ENCODE measurements at places on chromosomes 2 and 18.

DNA sequence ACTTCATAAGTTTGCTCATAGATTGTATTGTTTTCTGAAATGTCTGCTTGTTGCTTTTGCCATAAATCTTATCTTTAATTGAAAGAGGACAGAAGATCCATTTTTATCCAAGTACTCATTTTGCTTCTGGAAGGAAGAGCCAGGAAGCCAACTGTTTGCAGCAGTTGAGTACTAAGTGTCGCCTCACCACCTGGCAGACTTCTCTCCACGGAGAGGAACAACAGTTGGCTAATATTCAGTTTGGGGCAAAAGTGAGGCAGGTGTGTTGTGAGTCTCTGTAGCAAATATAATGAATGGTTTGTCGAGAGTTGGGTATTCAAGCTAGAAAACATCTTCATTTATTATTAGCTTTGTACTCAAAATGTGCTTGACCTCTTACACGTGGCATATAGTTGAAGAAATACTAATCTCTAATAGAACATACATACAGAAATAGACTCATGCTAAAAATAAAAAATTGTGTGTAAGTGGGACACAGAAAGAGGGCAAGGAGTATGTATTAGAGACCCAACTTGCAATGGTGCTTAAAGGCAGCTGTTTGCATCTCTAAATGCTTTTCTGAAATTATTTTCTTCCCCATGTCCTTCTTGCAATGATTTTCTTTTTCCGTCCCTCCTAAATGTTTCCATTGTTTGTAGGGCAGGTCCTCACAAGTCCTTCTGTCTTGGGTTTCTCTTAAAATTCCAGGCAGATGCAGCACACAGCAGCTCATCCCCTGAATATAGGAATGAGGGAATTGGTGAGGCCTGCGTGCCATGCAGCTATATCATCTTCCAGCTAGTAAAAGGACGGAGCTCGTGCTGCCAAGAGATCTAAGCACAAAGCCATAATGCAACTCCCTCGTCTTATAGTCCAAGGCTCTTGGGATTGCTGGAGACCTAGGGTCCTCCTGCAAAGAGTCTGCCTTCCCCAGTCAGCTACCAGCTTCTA, 44.8 kb upstream of the MAP3K20 start:
- no peak for DNase-seq

DNA sequence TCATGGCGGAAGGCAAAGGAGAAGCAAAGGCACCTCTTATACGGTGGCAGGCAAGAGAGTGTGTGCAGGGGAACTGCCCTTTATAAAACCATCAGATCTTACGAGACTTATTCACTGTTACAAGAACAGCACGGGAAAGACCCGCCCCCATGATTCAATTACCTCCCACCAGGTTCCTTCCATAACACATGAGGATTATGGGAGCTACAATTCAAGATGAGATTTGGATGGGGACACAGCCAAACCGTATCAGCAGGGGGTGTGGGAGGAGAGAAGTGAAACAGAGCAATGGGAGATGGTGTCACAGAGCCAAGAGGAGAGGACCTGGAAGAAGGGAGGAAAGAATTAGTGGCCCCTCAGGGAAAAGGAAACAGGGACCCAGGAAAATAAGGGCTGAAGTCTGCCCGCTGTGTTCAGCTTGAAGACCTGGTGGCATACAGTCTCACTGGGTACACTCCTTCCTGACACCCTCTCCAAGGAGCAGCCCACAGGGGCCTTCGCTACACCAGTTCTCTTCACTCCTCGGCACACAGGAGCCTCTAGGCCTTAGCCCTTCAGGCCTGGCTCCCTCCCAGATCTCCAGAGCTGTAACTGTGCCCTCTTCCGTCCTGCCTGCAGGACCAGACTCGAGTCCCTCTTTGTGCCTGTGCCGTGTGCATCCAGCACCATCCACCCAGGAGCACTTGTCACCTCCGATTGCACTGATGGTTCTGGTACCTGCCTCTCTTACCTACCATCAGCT, 262.1 kb downstream of the EIPR1 start:
- no peak for DNase-seq

GRCh38 chr18:70160073-70160678, 45.3 kb downstream of the RTTN start:
- DNase-seq: no peak

DNA sequence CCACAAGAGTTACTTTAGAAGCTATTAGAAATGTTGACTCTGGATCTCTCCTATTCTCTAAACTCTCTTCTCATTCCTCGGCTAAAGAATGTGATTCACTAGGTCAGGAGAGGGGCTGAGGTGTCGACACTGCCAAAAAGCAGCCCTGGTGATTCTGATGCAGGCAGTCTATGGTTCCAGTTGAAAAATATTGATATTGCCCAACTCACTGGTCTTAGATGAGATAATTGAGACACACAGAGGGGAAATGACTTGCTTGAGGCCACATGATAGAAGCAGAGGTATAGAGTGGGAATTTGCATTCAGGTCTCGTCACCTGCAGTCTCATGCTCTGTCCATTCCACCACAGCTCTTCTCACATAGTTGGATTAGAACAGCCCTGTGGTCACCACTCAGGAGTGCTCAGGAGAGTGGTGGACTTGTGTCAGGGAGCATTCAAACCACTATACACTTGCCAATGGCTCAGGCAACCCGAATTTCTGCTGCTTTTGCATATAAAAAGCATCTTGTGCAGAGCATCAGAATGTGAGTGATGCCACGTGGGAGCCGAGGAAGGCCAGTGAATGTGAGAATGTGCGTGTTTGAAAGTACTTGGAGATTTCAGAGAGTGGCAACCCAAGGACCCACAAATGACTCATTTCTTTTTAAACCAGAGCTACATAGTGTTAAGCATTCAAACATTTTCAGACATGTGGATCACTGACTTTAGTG, 65.1 kb upstream of the CTLA4 start:
- DNase-seq: no peak

DNA sequence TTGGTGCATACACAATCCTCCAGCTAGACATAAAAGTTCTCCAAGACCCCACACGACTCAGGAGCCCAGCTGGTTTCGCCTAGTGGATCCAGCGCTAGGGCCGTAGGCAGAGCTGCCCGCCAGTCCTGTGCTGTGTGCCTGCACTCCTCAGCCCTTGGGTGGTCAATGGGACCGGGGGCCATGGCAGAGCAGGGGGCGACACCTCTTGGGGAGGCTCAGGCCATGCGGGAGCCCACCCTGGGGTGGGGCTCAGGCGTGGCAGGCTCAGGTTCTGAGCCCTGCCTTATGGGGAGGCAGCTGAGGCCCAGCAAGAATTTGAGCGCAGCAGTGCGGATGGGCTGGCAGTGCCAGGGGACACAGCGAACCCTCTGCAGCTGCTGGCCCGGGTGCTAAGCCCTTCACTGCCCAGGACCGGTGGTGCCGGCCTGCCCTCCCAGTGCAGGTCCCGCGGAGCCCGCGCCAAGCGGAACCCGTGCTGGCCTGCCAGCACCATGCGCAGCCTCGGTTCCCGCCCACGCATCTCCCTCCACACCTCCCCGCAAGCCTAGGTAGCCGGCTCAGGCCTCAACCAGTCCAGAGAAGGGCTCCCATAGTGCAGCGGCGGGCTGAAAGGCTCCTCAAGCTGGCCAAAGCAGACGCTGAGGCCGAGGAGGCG, 1566.6 kb upstream of the SLC39A10 start:
- DNase-seq: no peak

DNA sequence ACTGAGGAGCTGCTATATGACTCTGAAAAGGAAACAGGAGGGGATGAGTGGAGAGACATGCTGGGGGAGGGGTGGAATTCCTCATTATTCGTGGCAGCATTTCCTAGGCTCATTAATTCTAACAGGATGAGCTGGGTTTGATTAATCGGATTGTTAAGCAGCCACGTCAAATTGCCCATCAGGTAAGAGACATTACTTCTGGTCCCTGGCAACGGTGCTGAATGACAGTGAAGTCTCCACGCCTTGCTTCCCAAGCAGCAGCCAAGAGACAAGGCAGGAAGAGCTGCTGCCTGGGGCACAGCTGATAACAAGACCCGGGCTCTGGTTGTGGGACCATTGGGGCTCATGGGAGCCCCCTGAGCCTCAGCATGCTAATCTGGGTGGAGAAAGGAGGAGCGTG, 86.6 kb downstream of the MARCHF4 start:
- DNase-seq: no peak

DNA sequence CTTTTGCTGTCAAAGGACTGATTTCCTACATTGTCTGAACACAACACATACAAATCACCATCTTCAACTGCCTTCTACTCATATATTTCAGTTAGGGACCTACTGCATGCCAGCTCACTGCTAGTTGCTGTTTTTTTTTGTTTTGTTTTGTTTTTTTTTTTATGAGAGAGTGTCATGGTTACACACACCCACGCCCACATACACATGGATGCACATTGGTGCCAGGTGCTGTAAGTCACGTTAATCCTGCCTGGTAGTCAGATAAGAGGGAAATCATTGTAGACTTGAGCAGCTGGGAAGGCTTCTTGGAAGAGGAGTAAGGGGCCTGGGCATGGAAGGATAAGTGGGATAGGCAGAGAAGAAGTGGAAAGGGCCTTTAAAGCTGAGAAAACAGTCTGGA, 209.9 kb downstream of the TDRD15 start:
- DNase-seq: no peak

DNA sequence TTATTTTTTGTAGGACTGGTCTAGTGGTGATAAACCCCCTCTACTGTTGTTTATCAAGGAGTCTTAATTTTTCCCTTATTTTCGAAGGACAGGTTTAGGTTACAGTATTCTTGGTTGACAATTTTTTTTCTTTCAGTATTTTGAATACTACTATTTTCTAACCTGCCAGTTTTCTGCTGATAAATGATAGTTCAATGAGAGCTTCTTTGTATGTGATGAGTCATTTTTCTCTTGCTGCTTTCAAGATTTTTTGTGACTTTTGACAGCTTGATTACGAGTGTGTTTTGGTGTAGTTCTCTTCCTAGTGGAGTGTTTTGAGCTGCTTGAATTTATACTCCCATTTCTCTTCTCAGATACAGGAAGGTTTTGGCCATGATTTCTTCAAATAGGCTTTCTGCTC, 77.5 kb downstream of the ACSL3 start:
- no peak for DNase-seq

Measured in femur (tissue), 1 donor.